A549 treated with AZD2906 at 1 μM for 4 hours (cell line): ENCODE measurements at places on chromosomes 2 and 18. TPM values are rescaled to one million over a fixed set of nuclear protein-coding genes. Genes with fewer than 3 reads are reported as not detected.

CCL20 gene
- 3.5 to 6.9 TPM (median 5.9 TPM) in 5 replicates for total RNA-seq

SPP2 gene
- total RNA-seq: not detected in 5 replicates

CHRND gene
- not detected in 5 replicates for total RNA-seq

ECEL1 gene
- total RNA-seq: 0.15 to 0.25 TPM (median 0.23 TPM) in 5 replicates

ZNF24 gene
- 10.4 to 12.2 TPM (median 11.1 TPM) in 5 replicates for total RNA-seq
